ENCODE measurements at places on chromosomes 7 and 10. TPM values are rescaled to one million over a fixed set of nuclear protein-coding genes. Genes with fewer than 3 reads are reported as not detected.

Gene ITIH5
- total RNA-seq = 10.8 TPM

Gene SLC29A3
- total RNA-seq = 1.7 TPM

Gene ASCC1
- 37.0 TPM for total RNA-seq

Gene CDC14C
- total RNA-seq = not detected

Gene MMD2
- not detected for total RNA-seq

Gene FKBP6
- total RNA-seq = not detected

Gene AGR2
- total RNA-seq = not detected

DNA sequence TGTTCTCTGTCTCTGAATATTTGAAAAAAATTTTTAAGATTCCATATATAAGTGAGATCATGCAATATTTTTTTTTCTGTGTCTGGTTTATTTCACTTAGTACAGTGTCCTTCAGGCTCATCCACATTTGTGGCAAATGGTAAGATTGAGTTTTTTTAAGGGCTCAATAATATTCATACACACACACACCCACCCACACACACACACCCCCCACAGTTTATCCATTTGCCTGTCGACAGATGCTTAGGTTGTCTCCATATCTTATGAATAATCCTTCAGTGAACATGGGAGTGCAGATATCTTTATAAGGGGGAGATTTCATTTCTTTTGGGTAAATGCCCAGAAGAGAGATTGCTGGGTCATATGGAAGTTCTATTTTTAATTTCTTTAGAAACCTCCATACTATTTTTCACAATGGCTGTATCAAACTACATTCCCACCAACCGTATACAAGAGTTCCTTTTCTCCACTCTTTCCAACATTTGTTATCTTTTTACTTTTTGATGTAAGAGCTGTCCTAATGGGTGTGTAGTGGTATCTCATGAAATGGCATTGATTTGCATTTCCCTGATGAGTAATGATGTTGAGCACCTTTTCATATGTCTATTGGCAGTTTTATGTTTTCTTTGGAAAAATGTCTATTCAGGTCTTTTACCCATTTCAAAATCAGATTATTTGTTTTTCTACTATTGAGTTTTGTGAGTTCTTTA is 35.0 kb downstream of the AUTS2 start:
- H3K27me3 ChIP-seq = no peaks in the 10 kb centered on the region
- no peaks in the 10 kb centered on the region for H3K36me3 ChIP-seq
- no peak overlapping the region for H3K27ac ChIP-seq
- peaks cover 24% of the 10 kb centered on the region for H3K4me1 ChIP-seq
- no peak overlapping the region for H3K4me3 ChIP-seq

DNA sequence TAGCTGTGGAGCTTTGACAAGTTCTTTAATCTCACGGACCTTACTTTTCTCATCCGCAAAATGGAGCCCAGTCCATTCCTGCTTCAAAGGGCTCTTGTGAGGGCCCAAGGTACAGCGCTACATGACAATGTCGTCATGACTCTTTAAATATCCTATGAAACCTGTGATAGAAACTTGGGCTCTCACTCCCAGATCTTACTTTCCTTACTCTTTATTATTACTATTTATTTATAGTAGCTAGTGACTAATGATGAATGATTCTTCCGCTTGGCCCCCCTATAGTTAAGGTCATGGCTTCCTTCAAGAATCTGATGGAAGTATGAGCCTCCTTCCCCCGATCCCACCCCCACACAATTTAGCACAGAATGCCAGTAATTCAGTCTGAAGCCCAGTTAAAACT is 41.9 kb downstream of the RBM20 start:
- H3K4me1 ChIP-seq = peaks cover 62% of the 10 kb centered on the region
- H3K27me3 ChIP-seq = no peaks in the 10 kb centered on the region
- H3K36me3 ChIP-seq = no peaks in the 10 kb centered on the region
- no peak for DNase-seq

- no peak overlapping the region for H3K4me3 ChIP-seq
- DNase-seq = no peak
- peaks cover 26% of the 10 kb centered on the region for H3K4me1 ChIP-seq
Observed at GRCh38 chr10:97274828-97275227, 17.6 kb downstream of the ARHGAP19 start.

DNA sequence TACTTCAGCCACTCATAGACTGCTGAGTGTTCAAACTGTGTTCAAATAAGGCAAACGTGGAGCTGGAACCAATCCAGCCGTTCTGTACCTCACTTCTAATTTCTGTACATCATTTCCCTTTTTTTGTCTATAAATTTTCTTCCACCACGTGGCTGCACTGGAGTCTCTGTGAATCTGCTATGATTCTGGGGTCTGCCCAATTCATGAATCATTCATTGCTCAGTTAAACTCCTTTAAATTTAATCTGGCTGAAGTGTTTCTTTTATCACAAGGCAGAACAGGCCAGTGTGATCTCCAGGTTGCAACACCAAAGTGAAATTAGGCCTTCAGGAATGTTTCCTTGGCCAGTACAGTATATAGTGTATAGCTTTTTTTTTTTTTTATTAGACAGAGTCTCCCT is 53.5 kb downstream of the DNAJC12 start:
- H3K4me1 ChIP-seq = peaks cover 4% of the 10 kb centered on the region
- H3K27ac ChIP-seq = no peak overlapping the region
- no peak for DNase-seq
- no peak overlapping the region for H3K4me3 ChIP-seq
- no peaks in the 10 kb centered on the region for H3K27me3 ChIP-seq
- no peaks in the 10 kb centered on the region for H3K36me3 ChIP-seq

- H3K36me3 ChIP-seq = no peaks in the 10 kb centered on the region
- peaks cover 14% of the 10 kb centered on the region for H3K4me1 ChIP-seq
- no peak overlapping the region for H3K27ac ChIP-seq
- DNase-seq = no peak
- H3K4me3 ChIP-seq = no peak overlapping the region
Observed at GRCh38 chr7:79504607-79505389, 51.3 kb upstream of the MAGI2 start.

DNA sequence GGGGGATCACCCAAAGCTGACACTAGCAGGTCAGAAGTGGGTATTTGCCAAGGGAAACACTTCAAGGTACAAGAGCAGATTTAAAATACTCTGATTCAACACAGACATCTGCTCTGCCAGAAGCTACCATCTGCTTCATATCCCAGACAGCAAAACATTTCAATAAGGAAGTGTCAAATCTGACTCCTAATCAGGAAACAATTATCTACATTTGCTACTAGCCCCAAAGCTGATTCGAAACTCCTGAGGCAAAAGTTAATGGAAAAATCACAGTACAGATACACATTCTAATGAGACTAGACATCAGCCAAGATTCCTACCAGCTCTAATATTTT is 48.9 kb downstream of the PARD3 start:
- no peak overlapping the region for H3K4me3 ChIP-seq
- no peaks in the 10 kb centered on the region for H3K27me3 ChIP-seq
- DNase-seq = no peak
- H3K4me1 ChIP-seq = peaks cover 65% of the 10 kb centered on the region
- no peaks in the 10 kb centered on the region for H3K36me3 ChIP-seq

DNA sequence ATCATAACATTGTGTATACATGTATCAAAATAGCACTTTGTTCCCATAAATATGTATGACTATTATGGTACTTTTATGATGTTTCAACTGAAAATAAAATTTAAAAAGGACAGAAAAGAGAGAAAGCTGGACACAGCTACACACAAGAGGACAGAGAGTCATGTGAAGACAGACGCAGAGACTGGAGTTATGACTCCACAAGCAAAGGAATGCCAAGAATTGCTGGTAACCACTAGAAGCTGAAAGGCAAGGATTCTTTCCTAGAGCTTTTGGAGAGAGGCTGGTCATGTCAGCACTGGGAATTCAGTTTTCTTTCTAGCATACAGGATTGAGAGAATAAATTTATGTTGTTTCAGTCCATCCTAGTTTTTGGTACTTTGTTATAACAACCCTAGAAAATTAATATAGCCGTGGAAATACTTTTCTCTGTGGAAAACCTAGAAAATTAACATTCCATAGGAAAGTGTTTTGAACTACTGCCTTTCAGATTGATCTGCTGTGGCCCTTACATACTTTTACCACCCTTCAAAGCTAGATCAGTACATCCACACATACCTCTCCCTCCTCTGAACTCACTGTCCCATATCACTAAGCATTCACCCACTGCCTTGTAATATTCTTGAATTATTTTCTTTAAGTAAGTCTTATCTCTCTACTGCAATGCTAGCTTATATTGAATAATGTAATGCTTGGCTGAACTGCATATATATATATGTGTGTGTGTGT is 575.3 kb downstream of the IPMK start:
- H3K27ac ChIP-seq = no peak overlapping the region
- no peak for DNase-seq
- no peak overlapping the region for H3K4me3 ChIP-seq
- H3K4me1 ChIP-seq = peaks cover 6% of the 10 kb centered on the region
- no peaks in the 10 kb centered on the region for H3K36me3 ChIP-seq

DNA sequence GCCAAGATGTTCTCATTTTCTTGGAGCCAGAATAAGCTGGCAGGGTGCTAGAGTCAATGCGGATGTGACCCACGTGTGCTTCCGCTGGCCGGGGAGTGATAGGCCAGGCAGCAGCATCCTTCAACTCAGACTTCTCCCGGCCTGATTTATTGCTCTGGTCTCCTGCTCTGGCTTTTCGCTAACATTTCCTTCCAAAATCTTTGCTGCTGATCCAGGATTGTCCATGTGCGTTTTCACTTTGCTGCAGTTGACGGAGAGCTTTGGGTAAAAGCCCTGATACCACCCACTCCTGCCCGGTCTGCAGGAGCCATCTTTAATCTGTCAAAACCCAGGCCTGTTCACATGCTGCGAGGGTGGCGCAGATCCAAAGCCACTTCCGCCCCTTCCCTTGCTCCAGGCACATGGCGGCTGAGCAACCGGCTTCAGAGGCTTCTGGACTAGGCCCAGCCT is 106.8 kb downstream of the CYP26A1 start:
- no peaks in the 10 kb centered on the region for H3K4me1 ChIP-seq
- H3K27ac ChIP-seq = no peak overlapping the region
- H3K27me3 ChIP-seq = no peaks in the 10 kb centered on the region
- peak; percentile 23 for DNase-seq
- H3K4me3 ChIP-seq = no peak overlapping the region

GRCh38 chr10:6056411-6057135 is 5.6 kb downstream of the IL2RA start:
- peak overlapping the region; percentile 62 for H3K27ac ChIP-seq
- H3K4me1 ChIP-seq = peaks cover 55% of the 10 kb centered on the region
- H3K36me3 ChIP-seq = no peaks in the 10 kb centered on the region
- H3K4me3 ChIP-seq = no peak overlapping the region
- no peaks in the 10 kb centered on the region for H3K27me3 ChIP-seq

GRCh38 chr7:74256491-74257408 is 2.6 kb upstream of the RFC2 start:
- H3K36me3 ChIP-seq = no peaks in the 10 kb centered on the region
- no peak for DNase-seq
- H3K27me3 ChIP-seq = no peaks in the 10 kb centered on the region
- peaks cover 41% of the 10 kb centered on the region for H3K4me1 ChIP-seq
- no peak overlapping the region for H3K4me3 ChIP-seq

DNA sequence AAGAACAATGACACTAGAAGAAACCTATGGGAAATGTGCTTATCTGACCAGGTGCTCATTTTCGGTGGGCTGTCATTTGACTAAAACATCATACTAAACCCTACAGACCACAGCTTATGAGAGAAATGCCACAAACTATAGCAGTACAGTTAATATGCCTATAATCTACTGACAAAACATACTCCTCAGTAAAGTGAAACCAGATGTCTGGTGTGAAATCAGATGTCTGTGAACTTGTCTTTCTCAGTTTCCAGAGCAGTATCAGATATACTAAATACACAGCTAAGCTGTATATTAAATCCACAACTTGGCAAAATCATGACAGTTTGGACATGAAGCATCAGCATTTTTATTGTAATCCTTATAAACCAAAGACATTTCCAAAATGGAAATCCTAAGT is 3.3 kb downstream of the IMMP2L start:
- peaks cover 18% of the 10 kb centered on the region for H3K36me3 ChIP-seq
- no peak overlapping the region for H3K4me3 ChIP-seq
- H3K27me3 ChIP-seq = no peaks in the 10 kb centered on the region
- no peak for DNase-seq
- no peak overlapping the region for H3K27ac ChIP-seq

DNA sequence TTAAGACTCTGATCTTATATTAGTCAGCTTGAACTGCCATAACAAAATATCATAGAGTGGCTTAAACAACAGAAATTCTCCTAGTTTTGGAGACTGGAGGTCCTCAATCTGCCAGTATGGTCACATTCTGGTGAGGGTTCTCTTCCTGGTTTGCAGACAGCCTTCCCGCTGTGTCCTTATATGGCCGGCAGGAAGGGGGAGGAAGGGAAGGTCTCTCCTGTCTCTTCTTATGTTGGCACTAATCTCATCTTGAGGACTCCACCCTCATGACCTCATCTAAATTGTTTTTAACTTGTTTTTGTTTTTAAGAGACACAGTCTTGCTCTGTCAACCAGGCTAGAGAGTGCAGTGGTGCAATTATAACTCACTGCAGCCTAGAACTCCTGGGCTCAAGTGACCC is 53.1 kb downstream of the VPS41 start:
- H3K27me3 ChIP-seq = no peaks in the 10 kb centered on the region
- H3K4me1 ChIP-seq = peaks cover 18% of the 10 kb centered on the region
- peaks cover 2% of the 10 kb centered on the region for H3K36me3 ChIP-seq
- H3K27ac ChIP-seq = no peak overlapping the region
- DNase-seq = no peak

DNA sequence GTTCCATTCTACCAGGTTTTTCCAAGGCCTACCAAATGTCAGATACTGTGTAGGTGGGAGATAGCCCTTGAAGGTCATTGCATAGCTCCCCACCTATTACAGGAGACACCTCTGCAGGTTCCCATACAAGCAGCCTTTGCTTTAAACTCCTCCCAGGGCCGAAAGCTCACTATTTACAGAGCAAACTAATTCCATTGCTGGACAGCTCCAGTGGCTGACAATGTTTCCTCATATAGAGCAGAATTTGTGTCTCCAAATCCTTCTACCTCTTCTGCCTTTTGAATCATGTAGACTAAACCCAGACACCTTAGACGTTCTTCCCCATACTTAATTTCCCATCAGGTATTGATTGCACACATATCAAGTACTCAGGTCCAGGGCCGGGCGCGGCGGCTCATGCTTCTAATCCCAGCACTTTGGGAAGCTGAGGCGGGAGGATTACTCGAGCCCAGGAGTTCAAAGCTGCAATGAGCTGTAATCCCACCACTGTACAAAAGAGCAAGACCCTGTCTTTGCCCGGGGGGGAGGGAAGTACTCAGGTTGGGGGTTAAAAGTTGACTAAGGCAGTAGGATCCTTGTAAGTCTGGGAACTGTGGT is 2.1 kb downstream of the CNNM1 start:
- H3K27me3 ChIP-seq = peaks cover 70% of the 10 kb centered on the region
- H3K36me3 ChIP-seq = no peaks in the 10 kb centered on the region
- H3K4me3 ChIP-seq = no peak overlapping the region
- no peak for DNase-seq
- H3K27ac ChIP-seq = no peak overlapping the region
- peaks cover 19% of the 10 kb centered on the region for H3K4me1 ChIP-seq

DNA sequence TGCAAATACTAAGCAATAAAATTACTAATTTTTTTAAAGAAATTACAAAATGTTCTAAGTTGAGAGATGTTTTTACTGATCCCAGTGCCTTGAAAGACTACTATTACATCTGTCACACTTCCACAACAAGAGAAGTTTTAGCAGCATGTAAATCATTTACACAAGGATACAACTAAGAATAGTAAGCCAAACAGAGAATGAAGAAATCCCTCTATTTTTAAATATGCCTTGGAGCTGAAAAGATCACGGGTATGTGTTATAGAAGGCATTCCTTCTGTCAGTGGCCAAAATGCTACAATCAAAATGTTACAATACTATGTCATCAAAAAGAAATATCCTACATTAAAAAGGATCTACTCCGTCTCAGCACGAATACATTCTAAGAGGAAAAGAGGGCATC is 52.6 kb downstream of the LARP4B start:
- no peak for DNase-seq
- no peak overlapping the region for H3K4me3 ChIP-seq
- no peaks in the 10 kb centered on the region for H3K27me3 ChIP-seq
- H3K27ac ChIP-seq = peak overlapping the region; percentile 43

Measured in left ventricle myocardium inferior (tissue), 1 donor.